T-helper 17 cell (primary cell): ENCODE measurements at places on chromosomes 5 and 9.
A peak's percentile ranks its signal among the peaks of the same experiment; 100 is the strongest.

DNA sequence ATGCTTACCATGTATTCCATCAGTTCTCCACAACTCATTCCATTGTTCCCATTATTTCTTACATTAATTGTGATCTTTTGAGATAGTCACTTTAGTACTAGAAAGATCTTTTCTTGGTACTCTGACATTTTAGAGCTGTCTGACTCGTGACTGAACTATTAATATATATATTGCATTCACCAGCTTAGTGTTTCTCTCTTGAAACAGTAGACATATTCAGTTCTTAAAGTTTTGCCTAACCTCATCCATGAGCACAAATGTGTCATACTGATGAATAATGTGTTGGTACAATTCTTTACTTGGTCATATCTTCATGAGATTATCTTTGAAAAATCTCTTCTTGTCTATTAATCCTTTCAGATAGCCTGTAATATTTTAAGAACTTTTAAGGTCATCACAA is 74.3 kb downstream of the NLN start:
- DNase-seq = no peak

- DNase-seq = no peak
Observed at GRCh38 chr5:127092690-127093089, 19.4 kb upstream of the C5orf63 start.

DNA sequence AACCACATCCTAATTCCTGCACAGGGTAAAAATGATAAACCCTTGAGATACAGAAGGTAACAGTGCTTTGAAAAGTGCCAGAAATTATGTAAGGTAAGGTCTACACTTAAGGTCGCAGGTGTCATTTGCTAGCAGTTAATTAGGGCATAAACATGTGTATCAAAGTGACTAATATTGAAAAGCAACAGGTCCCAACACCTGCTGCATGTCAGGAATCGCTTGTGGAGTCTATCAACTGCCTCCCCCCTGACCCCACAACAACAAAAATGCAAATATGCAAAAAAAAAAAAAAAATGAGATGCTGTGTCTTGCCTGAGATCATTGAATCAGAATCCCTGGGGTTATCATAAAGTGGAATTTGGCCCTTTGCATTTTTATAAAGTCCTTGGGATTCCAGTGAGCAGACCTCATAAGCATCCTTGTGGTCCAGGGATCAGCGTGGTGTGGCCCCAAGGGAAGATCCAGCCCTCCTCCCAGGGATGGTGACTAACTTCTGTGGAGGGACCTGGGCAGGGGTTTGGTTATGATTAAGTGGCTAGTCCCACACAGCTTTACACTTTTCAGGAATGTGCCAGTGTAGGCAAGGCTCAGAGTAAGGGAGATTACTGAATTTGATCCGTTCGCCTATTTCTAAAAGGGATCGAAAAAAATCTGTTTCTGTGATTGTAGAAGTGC is 92.5 kb upstream of the TNFSF8 start:
- no peak for DNase-seq

GRCh38 chr9:16105168-16106020 is 552.6 kb downstream of the CCDC171 start:
- DNase-seq = no peak

DNA sequence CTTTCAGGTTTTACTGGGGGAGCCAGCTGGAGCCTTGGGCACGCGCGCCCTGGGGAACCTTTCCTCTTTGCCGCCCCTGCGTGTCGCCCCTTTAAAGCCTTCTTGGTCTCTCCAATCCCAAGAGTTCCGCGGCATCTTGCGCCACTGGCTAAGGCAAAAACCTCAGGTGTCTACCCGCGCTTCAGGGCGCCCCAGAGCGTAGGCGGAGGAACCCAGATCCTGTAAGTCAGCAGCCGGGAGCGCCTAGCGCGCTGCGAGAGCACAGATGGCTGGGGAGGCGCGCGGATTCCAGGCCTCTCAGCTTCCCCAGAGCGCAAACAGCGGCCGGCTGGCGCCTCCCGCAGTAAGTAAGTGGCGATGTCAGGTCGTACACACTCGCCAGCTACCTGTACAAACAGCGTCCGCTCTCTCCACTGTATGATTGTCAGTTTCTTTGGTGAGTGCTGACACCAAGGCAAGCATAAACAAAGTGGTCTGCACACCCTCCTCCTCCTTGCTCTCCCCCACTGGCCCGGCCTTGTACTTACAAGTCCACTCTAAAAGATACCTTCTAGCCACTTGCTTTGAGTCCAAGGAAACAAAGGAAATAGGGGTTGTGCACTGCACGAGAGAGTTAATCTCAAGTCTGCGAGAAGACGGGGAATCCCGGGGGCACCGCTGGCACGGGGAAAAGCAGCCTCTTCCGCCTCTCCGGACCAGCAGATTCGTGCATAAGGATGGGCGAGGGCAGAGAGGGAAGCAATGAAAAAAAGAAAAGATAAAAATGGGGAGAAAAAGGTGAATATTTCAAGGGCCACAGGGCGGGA is 2.9 kb downstream of the HTR1A start:
- no peak for DNase-seq

- DNase-seq = no peak
Observed at GRCh38 chr9:76691517-76692313, 72.5 kb upstream of the PCA3 start.

- DNase-seq = no peak
Observed at GRCh38 chr9:106587042-106587441, 275.9 kb upstream of the ZNF462 start.

- no peak for DNase-seq
Observed at GRCh38 chr5:6667648-6668047, 34.4 kb downstream of the SRD5A1 start.

- no peak for DNase-seq
Observed at GRCh38 chr9:16869882-16870595, 431 bp downstream of the BNC2 start.

DNA sequence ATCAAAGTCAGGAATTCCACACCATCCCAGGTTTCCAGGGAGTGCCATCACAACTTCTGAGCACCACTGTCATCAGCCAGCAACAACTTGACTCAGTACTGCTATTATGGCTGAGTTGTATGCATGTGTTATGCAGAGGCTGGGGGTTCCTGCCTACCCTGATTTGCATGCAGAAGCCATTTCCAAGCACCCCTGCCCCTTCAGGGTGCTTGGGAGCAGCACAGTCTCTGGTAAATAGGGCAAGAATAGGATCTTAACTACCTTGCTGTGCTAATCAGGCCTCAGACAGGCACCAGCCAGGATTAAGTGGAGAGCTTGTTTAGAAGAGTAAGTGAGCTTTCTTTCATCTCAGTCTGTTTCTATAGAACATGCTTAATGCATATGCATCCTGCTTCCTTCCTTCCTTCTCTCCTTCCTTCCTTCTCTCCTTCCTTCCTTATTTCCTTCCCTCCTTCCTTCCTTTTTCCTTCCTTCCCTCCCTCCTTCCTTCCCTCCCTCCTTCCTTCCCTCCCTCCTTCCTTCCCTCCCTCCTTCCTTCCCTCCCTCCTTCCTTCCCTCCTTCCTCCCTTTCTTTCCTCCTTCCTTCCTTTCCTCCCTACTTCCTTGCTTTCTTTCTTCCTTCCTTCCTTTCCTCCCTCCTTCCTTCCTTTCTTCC is 175.7 kb downstream of the FRMD3 start:
- no peak for DNase-seq

- no peak for DNase-seq
Observed at GRCh38 chr5:172008111-172008455, 1.6 kb upstream of the FBXW11 start.

DNA sequence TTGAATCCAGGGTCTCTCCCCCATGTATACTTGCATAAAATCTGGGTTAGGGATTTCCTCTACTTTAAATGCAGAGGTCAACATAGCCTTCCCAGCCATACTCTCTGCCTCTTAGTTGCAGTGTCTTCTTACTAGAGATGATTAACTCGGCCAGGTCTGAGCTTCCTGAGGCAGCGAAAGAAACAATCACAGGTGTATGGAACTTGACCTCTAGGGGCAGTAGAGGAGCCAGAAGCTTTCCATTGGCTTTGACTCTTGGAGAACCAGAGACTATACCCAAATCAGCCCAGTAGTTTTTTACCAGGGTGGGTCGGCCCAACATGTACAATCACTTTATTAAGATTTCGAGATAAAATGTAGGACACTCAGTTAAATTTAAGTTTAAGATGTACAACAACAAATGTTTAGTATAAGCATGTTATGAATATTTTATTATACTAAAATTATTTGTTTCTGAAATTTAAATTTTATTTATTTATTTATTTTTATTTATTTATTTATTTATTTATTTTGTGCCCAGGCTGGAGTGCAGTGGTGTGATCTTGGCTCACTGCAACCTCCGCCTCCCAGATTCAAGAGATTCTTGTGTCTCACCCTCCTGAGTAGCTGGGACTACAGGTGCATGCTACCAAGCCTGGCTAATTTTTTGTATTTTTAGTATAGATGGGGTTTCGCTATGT is 48.0 kb upstream of the DMRT3 start:
- no peak for DNase-seq

GRCh38 chr9:94018628-94019027 is 63.5 kb upstream of the BARX1 start:
- no peak for DNase-seq

DNA sequence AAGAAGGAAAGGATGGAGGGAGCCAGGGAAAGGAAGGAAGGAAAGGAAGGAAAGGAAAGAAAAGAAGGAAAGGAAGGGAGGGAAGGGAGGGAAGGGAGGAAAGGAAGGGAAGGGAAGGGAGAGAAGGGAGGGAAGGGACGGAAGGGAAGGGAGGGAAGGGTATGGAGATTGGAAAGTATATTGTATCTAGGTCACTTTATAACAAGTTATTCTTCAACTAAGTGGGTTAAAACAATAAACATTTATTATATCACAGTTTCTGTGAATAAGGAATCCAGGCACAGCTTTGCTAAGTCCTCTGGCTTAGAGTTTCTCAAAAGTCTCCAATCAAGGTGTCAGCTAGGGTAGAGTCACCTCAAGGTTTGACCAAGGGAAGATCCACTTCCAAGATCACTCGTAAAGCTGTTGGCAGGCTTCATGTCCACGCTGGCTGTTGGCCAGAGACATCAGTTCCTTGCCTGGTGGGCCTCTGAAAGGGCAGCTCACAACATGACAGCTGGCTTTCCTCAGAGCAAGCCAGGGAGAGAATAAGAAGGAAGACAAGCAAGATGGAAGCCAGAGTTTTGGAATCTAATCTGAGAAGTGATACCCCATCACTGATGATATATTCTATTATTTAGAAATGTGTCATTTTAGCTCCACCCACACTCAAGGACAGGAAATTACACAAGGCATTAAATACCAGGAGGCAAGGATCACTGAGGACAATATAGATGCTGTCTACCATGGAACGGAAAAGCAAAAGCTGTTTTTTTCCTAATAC is 105.1 kb downstream of the DEPDC1B start:
- DNase-seq = no peak

DNA sequence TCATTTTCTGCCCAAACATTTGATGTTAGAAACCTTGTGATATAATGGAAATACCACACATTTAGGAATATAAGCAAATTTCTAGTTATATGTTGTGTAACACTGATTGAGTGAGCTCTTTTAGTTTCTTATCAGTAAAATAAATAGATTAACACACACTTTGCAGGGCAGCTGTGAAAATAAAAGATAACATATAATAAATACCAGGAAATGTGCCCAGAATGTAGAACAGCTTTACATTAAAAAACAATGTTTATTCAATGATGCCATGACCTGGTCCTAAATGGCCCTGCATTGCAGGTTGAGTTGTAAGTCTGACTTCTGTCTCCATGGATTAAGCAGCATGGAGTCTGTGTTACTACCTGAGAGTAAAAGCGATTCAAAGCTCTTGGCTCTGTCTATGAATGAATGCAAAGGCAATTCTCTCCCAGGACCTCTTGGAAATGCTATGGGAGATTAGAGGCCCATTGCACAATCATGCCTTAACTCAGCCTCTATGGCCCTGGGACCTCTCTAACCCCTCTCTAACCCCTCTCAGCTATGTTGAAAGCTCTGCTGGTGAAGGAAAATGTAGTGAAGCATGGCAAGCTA is 296.0 kb upstream of the ACTBL2 start:
- DNase-seq = no peak

GRCh38 chr9:131701789-131702337 is 38.0 kb downstream of the RAPGEF1 start:
- no peak for DNase-seq

GRCh38 chr5:99929067-99929805 is 605.9 kb upstream of the FAM174A start:
- no peak for DNase-seq

DNA sequence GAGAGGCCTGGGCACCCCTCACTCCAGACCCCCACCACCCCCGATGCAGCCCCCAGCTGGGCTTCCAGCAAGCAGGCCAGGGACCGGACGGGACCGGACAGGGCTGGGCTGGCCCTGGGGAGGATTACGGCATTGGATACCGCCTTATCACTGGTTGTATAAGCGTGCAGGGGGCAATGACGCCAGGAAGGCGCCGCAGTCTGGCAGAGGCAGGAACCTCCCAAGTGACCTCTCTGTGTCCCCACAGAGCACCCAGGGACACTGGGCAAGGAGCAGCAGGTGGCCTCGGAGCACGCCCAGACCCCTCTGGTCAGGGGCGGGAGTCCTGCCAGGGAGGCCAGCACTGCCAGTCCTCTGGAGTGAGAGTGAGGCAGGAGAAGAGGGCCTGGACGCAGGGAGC is 723 bp upstream of the LCN15 start:
- no peak for DNase-seq

GRCh38 chr5:54518146-54518817 is 723 bp downstream of the SNX18 start:
- DNase-seq = peak; percentile 37

GRCh38 chr9:98839724-98840123 is 32.3 kb downstream of the GALNT12 start:
- DNase-seq = no peak
